NCI-H1092 treated with DMSO at 0.1 percent for 48 hours (cell line): ENCODE measurements at places on chromosomes 11 and 22.
A peak's percentile ranks its signal among the peaks of the same experiment; 100 is the strongest.

DNA sequence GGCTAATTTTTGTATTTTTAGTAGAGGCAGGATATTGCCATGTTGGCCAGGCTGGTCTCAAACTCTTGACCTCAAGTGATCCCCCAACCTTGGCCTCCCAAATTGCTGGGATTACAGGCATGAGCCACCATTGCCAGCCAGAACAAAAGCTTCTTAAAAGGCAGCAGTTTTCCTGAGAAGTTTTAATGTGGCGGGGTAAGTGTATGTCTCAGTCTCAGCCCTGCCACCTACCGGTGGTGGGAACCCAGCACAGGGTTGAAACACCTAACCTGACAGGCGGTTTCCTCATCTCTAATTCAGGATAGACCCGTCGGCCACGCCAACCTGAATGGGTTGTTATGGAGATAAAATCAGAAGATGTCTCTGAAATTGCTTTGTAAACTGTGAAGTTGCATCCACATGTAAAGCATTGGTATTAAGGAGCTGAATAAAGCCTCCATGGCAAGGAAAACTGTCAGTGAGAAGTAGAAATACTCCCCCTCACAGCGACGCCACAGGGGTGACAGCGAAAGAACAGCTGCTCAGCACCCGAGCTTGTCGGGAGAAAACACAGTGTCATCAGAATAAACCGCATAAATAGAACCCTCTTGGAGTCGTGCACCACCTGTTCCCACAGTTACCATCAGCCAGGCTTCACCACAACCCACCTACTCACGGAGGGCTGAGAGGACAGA lies 165.9 kb upstream of the NCAM1 start:
- DNase-seq: peak; percentile 49

DNA sequence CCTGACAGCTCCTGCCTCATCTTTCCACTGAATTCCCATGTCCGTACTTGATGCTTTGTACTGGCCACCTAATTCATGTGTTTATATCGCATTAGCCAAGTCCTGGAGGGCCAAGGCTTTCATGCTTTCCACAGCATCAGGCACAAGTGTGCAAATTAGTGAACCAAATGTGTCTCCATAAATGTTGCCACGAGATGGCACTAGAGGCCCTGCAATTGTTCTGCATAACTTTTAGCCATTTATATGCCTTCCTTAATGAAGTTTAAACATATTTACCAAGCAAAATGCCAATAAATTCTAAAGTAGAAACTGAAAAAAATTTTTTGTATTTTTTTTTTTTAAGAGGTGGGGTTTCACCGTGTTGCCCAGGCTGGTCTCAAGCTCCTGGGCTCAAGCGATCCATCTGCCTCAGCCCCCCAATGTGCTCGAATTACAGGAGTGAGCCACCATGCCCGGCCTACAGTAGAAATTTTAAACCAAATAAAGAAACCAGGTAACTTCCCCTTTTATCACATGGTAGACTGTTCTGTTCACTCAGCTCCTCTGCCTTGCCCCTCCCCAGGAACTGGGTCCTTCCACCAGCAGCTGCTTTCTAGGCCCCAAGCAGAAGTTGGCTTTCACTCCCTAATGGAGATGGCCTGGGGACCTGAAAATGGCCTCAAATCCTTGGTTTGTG lies 20.8 kb upstream of the IL18BP start:
- DNase-seq: peak; percentile 50

DNA sequence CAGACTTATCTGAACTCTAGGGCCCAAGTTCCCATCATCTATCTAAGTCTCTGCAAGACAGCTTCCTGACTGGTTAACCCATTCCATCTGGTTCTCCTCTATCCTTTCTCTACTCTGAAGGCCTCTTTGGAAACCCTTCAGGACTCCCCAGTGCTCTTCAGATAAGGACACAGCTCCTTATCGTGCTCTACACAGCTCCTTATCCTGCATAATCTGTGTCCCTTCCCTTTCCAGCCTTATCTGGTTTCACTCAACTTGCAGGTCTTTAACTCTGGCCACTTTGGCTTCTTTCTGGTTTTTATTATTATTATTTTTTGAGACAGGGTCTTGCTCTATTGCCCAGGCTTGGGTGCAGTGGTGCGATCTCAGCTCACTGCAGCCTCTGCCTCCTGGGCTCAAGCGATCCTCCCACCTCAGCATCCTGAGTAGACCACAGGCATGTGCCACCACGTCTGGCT lies 10.6 kb downstream of the ENDOD1 start:
- no peak for DNase-seq

DNA sequence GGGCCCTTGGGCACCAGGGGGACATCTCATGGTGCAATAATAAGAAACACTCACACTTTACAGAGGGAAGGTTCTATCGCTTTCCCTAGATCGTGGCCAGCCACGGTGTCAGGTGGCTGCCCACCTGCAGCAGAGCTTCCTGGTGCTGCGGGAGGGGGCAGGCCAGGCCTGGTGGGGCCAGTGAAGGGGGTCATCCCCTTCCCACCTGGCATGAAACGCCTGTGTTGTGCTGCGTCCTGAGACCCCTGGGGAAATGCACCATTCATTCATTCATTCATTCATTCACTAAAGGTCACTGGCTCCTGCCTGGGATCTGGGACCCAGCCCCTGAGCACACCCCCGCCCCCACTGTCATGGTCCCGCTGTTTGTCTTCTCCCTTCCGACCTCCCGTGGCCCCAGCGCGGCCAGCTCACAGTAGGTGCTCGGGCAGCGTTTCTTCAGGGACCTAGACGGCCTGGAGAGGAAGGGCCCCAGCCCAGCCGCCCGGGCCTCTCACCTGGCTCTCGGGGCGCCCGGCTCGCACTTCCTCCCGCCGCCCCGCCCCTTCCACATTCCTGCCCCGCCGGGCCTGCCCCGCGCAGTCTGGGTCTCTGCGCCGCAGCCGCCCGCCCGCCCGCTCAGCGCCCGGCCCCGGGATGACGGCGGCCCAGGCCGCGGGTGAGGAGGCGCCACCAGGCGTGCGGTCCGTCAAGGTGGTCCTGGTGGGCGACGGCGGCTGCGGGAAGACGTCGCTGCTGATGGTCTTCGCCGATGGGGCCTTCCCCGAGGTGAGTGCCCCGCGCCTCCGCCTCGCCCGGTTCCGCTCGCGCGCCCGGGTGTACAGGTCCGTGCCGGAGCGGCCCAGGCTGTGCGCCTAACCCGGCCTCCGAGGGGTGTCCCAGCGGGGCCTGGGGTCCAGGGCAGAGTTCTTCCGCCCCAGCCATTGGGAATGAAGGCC lies at the start of gene RHOD:
RHOD (plus strand) TSS at position 581 of the 938 bp plus-strand sequence; CDS start at position 637, 56 bp downstream.
- DNase-seq: no peak

DNA sequence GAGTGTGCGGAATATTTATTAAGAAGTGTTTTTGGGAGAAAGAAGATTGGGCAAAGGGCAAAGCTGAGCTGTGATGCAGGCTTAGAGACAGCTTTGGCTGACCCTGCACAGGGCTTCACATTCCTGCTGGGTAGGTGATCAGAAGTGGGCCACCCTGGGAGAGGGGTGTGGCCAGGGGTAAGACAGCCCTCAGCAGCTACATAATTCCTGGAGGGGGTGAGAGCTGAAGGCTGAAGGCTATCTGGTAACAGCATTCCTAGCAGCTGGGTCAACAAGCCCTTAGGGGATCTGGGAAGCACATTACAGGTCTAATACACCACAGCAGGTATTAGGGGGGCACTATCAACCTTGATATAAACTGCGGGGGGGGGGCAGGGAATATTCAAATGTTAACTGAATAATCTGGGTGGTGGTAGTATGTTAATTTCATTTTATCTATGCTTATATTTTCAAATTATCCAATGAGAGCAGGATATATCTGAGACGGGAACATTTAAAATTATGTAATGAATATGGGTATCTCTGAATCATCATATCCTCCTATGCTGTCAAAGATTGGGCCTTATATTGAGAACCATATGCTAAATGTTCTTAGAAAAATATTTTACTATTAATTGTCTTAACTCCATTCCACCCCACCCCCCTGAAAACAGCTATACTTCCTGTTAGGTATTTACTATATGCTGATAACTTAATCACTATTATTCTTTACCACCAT lies 5.9 kb downstream of the OOSP1 start:
- no peak for DNase-seq
